ENCODE measurements at places on chromosomes 4 and X.
A peak's percentile ranks its signal among the peaks of the same experiment; 100 is the strongest.

- DNase-seq: no peak
Measured at GRCh38 chr4:173254646-173255045, 79.5 kb downstream of the HMGB2 start.

DNA sequence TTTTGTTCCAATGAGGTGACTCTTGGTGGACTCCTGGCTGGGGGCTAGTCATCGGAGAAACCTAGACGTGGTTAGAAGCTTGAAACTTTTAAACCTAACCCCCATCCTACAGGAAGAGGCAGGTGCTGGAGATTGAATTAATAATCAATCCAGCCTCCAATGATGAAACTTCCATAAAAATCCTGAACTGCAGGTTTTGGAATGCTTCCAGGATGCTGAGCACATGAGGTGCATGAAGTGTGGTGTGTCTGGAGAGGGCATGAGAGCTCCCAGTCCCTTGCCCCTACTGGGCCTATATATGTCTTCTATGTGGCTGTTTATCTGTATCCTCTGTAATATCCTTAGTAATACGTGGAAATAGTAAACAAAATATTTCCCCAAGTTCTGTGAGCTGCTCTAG is 90.7 kb upstream of the PDHA2 start:
- no peak for DNase-seq

- DNase-seq: no peak
Measured at GRCh38 chrX:53072418-53073114, 9.6 kb upstream of the TSPYL2 start.

DNA sequence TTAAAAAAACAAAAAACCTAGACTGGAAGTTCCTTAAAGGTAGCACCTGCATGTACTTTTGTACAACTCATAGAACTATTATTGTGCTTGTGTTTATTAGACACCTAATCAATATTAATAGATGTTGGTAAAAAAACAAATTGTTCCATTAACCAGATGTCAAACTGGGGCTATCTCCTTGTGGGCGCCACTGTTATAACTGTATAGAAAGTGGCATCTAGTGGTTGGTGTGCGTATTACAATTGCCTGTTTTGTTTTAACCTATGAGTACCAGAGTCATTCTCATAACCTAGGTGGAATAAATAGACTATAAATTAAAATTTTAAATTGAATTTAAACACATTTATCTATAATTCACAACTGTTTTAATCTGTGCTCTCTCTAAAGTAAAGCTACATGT is 97.4 kb downstream of the COL4A5 start:
- no peak for DNase-seq

DNA sequence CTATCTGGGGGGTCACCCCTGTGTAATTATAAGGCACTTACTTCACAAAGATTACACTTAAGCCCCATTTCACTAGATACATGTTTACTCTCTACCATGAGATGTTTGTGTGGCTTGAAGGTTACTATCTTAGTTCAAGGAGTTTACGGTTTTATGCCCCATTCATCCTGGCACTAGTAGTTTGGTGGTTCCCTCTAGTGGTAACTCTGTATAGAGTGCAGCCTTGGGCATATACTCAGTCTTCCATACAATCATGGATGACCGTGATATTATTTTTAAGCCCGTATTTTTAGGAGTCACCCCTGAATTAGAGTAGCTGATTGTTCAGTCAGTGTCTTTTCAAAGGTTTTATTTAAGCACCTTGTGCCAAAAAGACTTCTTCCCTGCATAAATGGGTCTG is 109.9 kb upstream of the FAM47C start:
- DNase-seq: no peak

DNA sequence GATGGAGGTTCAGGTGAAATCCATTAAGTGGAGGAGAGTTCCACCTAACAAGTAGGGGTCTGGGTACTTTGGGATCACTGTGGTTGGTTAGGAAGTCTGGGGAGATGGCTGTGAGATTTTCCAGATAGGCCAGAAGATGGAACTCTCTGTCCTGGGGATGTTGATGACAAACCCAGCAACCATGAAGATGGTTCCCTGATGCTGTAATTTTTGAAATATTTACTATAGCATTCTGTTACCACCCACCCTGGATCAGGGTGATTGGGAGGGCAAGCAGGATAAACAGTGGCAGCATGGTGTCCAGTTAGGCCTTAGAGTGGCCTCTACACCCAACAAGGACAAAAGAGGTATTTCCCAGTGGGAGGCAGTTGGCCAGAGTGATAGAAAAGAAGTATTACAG is 15.9 kb upstream of the NELFA start:
- DNase-seq: no peak

- DNase-seq: peak; percentile 39
Measured at GRCh38 chr4:121156822-121157769, 7.0 kb downstream of the TNIP3 start.

DNA sequence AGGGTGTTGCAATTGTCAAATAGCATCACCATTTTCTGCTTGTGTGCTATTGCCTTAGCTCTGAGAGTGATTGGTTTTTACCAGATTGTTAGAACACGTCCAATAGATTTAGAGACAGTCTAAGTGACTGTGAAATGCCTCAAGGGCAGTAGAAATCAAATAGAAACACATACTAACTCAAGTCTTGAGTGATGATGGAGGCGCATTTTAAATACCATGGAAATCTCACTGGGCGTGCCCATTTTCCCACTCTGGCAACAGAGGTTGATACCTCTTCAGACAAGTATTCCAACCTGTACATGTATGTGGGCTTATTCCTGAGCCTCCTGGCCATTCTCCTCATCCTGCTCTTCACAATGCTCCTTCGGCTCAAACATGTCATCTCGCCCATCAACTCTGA is 7.2 kb downstream of the SERTM2 start:
- no peak for DNase-seq

GRCh38 chr4:122824616-122825015 is 2.0 kb upstream of the FGF2 start:
- DNase-seq: no peak

DNA sequence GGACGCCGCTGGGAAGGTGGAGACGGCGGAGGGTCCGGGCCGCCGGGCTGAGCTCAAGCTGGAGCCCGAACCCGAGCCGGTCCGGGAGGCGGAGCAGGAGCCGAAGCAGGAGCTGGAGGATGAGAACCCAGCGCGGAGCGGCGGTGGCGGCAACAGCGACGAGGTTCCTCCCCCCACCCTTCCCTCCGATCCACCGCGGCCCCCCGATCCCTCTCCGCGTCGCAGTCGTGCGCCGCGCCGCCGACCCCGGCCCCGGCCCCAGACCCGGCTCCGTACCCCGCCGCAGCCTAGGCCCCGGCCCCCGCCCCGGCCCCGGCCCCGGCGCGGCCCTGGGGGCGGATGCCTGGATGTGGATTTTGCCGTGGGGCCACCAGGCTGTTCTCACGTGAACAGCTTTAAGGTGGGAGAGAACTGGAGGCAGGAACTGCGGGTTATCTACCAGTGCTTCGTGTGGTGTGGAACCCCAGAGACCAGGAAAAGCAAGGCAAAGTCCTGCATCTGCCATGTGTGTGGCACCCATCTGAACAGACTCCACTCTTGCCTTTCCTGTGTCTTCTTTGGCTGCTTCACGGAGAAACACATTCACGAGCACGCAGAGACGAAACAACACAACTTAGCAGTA is 483 bp downstream of the USP27X start:
- DNase-seq: no peak

DNA sequence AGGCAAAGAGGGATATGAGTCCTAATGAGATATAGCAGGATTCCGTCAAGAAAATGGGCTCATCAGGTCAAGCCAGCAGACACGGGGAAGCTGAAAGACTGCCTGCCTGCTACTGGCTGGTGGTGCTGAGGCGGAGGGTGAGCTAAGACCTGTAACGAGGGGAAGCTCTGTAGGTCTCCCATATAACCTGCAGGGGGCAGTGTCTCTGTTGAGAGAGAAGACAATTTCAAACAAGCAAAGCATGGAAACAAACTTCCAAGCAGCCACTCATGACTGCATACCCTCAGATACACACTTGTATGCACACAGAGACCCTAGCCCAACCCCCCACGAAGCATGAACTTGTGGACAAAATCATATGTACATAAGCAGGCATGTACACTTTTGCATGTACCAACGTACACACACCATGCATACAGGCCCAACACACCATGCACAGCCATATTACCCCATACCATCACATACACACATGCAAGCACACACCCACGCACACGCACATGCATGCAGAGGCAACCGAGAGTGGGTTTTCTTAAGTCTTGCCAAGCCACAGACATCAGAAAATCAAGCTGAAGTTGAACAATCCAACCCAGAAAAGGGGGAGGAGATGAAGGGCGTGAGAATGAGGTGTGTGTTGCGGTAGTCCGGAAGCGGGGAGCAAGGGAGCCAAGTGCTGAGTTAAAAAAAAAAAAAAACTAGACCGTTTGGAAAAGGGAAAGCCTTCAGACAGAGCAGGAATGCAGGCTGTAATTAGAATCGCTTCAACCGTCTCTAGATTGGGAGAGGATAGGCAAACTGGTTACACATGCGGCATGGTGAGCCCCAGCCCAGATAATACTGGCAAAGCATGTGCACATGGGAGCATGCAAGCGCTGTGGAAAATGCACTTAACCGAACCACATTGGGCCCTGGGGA is 71.0 kb downstream of the PJA1 start:
- peak; percentile 24 for DNase-seq

DNA sequence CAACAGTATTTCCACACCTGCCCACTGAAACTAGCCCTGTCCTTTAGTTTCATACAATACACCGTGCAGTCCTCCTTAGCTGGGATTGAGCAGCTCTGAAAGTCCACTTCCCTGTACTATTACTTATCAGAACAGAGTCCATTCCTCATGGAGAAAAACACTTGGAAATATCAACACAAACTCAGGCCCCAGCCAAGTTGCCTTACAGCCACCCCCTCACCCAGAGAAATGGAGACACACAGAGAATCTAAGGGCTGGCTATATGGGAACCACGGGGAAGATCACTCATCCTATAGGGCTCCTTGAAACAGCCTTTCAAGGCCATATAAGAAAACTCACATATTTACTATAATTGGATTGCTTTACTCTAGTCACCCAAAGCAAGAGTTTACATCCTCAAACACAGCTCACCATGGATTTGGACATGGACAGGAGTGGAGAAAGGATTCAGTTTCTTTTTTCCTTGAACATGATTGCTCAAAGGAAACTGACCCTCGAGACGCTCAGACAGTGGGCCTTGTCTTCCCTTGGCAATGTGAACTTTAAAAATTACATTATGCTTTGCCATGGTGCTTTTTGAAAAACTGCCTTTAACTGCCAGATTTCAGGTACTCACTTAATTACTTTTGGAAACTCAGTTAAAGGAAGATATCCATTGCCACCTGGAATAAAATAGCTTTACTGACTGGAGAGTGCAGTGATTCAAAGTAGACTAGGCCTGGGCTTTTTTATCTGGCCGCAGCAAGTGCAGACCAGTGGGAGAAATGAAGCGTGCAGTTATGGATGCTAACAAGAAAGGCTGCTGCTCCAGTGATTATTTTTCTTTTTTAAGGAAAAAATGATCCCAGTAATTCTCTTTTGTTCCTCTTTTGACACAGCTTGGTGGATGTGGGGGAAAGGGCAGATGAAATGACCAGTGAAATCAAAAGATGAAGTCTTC is 1.6 kb downstream of the SCARB2 start:
- no peak for DNase-seq

Measured in transverse colon (tissue), 4 donors.